ENCODE measurements at places on chromosomes 3 and 15. TPM values are rescaled to one million over a fixed set of nuclear protein-coding genes. Genes with fewer than 3 reads are reported as not detected.

ITPKA gene
- total RNA-seq: 5.2 TPM

CSPG4 gene
- 23.3 TPM for total RNA-seq

CHRNB4 gene
- total RNA-seq: not detected

CACNA2D3 gene
- total RNA-seq: 7.2 TPM

SERPINI2 gene
- 28.1 TPM for total RNA-seq

CPNE9 gene
- total RNA-seq: 0.30 TPM

CYP1A1 gene
- 3.1 TPM for total RNA-seq

ASB14 gene
- not detected for total RNA-seq

ZDHHC3 gene
- total RNA-seq: 118 TPM

AHSG gene
- total RNA-seq: not detected

- DNase-seq: no peak
Measured at GRCh38 chr3:105538483-105538882, 171.8 kb downstream of the ALCAM start.

DNA sequence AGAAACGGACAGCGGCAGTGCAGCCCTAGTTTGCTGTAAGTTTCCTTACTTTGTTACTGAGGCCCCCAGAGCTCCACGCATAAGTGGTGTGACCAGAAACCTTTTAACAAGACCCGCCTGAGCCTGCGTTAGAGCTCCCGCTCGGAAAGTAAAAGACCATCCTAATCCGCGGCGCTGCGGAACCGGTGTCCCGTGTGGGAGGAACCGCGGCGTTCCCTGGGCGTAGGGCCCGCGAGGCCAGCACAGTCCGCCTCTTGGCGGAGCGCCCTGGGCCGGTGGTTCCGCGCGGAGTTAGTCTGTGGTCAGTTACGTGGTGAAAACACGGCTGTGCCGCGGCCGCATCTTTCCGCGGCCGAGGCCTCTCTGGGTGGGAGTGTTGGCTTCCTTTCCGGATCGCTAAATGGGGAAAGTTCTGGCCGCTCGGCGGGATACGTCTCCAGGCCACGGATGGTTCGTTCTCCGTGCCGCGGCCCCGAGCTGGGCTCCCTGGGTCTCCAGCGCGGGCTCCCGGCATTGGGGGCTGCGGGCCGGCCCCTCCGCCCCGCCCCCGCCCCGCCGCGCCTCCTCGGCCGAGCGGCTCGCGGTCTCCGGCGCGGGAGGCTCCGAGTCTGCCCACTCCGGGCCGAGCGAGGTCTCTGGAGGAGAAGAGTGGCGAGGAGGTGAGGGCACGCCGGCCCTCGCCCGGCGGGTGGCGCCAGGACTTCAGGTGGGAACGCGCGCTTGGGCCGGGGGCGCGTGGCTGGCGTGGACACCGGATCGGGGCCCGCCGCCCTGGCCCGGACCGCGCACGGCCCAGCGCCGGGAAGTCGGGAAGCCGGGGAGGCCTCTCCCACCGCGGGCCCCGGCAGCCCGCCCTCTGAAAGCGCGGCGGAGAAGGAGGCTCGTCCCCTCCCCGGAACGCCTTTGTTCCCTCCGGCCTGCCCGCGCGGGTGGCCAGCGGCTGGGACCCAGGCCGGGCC, 754 bp downstream of the B3GNT5 start:
- DNase-seq: peak; percentile 74

GRCh38 chr3:125374501-125374995, 577 bp downstream of the ZNF148 start:
- no peak for DNase-seq

DNA sequence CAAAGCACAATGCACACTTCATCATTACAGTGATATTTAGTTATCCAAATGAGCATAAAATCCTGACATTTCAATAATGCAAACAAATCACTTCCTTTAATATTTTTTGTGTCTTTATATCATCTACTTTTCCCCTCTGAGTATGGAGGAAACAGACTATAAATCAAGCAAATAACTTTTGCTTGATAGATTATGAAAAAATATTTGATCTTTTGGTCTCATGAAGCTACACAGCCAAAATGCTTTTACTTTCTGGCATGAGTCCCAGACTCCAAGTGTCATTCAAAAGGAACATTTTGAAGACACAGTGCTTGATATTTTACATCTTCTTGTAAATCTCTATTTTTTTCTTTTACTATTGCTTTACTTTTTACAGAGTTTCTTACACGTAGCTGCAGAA, 215.3 kb upstream of the ROBO1 start:
- no peak for DNase-seq

DNA sequence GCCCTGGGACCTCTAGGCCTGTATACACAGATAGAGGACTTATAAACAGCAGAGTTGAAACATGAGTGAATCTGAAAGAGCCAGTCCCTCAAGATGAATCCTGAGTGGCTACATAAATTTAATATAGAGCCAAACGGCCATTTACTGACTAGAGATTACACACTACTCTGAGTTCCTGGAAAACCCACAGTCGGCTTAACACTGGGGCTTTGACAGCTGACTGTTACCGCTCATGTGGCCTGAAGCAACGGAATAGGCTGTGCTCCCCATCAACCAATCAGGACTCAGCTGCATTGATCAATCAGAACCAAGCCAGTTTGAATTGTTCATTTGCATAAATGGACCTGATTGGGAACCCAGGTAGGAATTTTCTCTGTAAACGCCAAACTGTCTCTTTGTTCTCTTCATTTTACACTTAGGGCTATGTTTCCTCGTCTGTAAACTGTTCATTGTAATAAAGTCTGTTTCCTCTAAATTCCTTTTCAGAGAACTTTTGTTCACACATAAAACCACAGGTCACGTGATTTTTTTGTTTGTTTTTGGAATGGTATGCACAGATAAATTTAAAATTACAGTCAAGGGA, 40.5 kb downstream of the CCNL1 start:
- DNase-seq: no peak

DNA sequence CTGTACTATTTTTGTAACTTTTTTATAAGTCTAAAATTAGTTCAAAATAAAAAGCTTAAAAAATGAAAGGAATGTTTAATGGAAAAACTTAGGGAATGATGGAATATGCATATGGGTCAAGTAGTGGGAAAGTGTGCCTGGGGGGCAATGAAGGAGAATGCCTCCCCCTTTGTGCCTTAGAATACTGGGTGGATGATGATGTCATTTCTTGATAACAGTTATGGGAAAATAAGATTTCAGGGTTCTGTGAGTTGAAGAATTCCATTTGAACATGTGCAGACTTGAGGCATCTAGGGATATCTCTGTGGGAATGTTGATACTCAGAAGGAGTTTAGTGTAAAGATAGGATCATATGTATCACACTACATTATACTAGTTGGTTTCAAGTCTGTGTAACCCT, 13.8 kb downstream of the WDR93 start:
- DNase-seq: no peak

GRCh38 chr15:101198031-101198575, 53.7 kb downstream of the CHSY1 start:
- DNase-seq: no peak

- no peak for DNase-seq
Measured at GRCh38 chr3:1611824-1612223, 486.8 kb upstream of the CNTN4 start.

GRCh38 chr3:42605546-42606173, 5.2 kb downstream of the NKTR start:
- no peak for DNase-seq

GRCh38 chr3:45642731-45643152, 46.5 kb upstream of the SACM1L start:
- peak; percentile 91 for DNase-seq

DNA sequence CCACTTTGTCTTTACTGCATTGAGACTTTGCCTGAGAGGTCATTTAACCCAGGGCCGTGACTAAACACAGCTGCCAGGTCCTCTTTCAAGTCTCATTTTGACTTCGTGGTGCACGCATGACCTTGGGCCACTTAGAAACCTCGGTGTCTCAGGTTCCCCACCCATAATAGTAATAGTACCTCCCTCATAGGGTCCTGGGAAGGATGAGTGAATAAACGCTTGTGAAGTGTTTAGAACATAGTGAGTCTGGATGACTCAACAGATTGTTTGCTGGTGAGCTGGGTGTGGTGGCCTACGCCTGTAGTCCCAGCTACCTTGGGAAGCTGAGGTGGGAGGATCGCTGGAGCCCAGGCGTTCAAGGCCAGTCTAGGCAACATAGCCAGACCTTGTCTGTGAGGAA, 56.3 kb downstream of the BDH1 start:
- no peak for DNase-seq

GRCh38 chr15:59444980-59445545, 7.1 kb downstream of the FAM81A start:
- no peak for DNase-seq

DNA sequence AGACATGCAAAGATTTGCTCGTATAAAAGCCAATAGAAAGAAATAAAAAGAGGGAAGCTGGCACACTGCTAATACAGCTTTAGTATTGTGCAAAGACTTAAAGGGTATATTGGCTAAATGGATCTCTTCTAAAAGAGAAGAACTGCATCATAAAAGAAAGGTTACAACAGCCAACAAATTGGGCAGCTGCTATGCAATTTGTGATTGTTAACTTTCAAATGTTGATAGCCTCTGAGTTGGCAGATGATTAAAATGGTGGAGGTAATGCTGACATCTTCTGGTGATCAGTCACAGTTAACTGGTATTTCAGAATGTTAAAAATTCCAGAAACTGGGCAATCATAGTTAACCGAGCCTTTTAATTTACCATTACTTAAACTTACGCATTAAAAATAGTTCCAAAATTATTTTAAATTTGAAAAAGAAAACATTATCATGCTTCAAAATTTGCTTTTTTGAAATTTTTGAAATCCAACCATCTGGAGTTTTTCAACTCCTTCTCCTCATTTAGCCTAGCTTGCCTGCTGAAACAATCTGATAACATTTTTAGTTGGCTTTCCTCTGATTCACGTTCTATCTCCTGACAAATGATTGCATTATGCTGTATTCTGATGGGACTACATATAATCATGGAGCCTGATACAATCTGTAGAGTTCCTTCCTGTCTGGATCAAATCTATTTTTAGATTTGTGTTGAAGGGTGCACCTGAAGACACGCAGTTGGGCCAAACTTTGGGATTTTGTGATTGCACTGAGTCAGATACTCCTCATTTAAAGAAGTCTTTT, 144.0 kb upstream of the PDZRN3 start:
- no peak for DNase-seq

DNA sequence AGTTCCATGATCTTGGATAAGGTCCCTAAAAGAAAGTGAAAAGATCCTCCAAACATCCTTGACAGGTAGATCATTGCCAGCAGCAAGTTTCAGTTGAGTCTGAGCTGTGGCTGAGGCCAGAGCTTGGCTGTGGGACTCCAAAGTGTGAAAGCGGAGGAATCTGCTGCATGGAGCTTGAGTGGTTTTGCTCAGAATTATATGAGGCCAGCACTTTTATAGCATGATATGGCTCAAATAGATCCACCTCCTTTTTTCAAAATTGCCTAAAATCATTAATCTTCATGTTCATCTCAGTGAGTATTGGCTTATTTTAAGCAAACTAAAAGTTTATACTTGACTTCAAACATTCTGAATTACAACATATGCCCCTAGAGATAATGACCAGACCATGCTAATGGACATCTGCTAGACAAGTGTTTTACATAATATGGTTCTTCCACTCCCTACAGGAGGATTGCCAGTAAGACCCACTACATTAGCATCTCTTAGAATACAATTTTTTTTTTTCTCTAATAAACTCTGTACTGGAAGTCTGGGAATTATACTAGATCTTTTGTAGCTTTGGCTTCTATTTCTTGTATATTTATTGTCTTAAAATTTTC, 368.1 kb downstream of the ZPLD1 start:
- no peak for DNase-seq

- no peak for DNase-seq
Measured at GRCh38 chr3:113802795-113803455, 35.7 kb upstream of the GRAMD1C start.

GRCh38 chr3:157151151-157151550, 8.8 kb downstream of the CCNL1 start:
- no peak for DNase-seq

- no peak for DNase-seq
Measured at GRCh38 chr15:25332306-25332705, 106.5 kb downstream of the UBE3A start.

DNA sequence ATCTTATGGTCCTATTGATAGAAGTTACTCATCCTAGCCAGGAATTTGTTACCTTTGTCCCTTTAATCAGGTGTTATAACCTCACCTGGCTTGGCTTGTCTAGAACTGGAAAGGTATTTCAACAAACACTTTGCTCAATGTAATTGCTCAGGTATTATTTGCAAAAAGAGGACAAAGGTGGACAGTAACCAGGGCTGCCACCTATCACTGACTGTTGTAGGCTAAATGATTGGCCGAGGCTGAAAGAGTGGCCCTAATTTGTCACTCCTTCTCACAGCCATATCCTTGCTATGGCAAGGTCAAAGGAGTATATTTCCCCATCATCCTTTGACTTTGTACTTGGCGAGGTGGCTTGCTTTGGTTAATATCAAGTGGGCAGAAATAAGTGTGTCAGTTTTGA, 2.7 kb upstream of the SELENOS start:
- no peak for DNase-seq

- peak; percentile 27 for DNase-seq
Measured at GRCh38 chr3:195195321-195196209, 75.4 kb downstream of the XXYLT1 start.

DNA sequence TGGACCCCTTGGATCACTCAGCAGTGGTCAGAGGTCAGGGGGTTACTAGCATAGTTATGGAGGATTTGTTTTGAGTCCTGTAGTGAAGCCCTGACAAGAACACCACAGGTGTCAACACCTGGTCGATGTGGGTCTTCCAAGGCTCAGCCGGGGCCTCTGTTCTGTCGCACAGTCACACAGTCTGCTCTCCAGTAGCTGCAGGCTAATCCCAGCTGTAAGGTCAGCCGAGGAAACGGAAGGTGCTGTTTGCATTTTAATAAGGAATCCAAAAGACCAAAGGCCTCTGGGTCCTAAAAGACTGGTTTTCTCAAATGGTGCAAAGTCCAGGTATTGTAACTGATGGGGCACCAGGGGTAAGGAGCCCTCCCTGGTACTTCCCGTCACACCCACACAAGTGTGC, 71.7 kb downstream of the RPLP1 start:
- DNase-seq: no peak

DNA sequence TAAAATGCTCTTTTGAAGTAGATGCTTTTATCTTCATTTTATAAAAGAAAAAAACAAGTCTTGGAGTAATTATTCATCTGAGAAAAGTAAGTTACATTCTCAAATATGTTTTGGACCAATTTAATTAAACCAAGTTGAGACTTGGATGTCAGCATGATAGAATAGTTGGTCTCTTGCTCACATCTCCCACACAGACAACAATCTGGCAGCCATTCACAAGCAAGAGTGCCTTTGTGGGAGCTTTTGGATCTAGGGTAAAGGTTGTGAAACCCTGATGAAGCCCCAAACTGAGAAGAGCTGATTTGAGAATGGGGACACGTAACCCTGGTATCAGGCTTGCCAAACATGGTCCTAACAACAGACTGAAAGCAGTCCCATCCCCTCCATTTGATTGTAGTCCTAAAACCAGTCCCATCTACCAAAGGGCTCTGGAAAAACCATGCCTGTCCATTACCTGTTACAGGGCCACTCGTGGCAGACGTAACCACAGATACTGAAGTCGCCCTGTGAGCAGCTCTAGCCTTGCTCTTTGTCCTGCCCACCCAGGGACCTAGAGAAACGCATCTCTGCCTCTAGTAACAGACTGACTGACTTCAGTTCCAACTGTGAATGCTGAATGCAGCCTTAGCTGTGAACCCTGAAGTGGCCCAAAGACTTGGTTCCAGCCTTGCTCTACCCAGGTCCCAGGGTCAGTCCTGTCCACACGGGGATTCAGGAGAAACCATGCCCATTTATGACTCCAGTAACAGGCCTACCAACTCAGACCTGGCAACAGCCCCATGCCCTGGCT, 145.5 kb upstream of the SYNPR start:
- no peak for DNase-seq

- no peak for DNase-seq
Measured at GRCh38 chr15:69592954-69593353, 140.3 kb downstream of the RPLP1 start.

Measured in upper lobe of left lung (tissue), 6 donors.